ENCODE measurements at places on chromosomes 4 and X.

GRCh38 chr4:184460499-184461285 is 13.7 kb downstream of the IRF2 start:
- DNase-seq: no peak

DNA sequence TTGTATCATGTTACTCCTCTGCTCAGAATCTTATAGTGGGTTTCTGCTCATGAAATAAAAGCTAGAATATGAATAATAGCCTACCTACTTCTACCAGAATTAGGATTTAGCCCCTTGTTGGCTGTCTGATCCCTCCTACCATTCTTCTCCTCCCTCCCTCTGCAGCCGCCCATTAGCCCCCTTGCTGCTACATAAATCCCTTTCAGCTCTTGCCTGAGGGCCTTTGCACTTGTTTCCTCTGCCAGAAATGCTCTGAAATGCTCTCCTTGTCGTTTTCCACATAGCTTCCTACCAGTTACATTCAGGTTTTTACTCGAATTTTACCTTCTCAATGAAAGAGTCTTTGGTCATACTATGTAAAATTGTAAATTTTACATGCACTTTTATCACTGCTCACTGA is 159.2 kb downstream of the ADGRL3 start:
- DNase-seq: no peak

DNA sequence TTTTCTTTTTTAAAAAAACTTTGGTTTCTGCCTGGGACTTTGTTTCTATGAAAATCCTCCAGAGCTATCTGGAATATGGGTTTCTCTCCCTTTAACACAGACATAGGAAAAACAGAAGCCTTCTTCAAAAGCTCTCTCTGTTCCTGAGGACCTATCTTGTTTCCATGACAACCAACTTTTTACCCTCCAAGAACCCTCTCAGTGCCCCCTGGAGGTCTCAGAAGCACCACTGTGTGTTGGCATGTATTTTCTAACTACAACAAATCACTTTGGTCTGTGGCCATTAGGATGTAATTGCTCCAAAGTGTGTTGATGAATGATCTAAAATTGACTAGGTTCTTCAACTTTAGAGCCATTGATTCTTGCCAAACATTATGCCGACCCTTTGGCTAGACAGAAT is 1331.6 kb downstream of the ADGRL3 start:
- DNase-seq: no peak

DNA sequence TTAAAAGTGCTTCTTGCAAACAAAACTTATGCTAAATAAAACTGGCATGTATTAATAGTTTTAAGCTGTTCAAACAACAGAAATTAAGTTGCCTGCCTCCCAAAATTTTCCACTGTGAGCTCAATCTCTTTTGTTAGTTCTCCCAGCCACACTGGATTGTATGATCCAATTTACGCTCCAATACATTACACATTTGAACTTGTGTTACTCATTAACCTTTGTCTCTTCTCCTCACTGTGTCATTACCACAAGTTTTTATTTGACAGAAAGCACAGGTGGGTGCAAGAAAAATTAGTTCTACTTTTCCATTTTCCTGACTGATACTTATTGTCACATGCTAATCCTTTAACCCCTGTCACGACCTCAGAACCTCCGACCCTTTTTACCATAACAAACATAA is 55.5 kb downstream of the SHISA3 start:
- no peak for DNase-seq

DNA sequence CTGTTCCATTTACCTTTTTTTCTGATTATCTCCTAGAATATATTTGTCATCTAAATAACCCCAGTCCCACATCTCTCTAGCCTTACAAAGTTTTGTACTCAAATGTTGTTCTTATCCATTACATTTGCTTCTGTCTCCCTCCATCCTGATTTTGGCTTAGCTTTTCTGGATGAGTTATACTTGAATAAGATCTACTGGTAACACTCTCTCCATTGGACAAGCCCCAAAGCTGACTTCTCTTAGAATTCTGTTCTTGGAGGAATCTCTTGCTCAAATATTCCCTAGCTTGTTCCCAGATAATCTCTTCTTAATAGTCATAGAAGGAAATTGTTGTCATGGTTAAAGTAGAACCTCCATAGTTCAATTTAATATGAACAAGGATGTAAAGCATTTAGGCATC is 115.5 kb upstream of the HS3ST1 start:
- DNase-seq: no peak

- no peak for DNase-seq
Observed at GRCh38 chr4:7462509-7462971, 27.8 kb upstream of the PSAPL1 start.

DNA sequence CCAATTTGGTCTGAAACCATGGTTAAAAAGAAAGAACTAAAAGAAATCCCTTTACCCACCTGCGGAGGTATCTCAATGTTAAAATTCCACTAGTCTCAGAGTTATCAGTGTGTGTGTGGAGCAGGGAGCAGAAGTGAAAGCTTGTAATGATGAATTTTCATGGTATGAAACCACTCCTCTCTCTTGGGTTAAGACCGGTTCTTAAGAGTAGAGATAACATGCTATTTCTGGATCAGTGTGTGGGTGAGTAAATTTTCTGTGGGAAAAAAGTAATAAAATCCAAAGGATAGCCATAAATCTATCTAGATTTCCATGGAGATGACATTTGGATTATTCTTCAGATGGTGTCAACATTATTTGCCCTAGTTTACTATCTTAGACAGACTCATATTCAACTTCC is 3.2 kb downstream of the FGF13 start:
- DNase-seq: no peak

DNA sequence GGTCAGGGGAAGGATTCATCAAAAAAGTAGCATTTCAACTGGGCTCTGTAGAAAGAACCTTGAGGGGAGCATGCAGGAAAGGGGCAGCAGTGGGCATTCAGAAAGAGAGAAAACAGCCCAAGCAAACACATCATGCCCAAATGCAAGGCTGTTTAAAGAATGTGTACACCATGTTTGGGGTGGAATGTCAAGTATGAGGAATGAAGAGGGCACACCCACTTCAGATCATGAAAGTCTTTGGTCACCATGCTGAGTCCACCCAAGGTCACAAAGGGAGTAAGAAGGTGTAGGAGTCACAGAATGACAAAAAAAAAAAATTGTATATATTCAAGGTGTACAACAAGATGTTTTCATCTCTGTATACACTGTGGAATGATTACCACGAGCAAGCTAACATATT is 9.4 kb downstream of the S100G start:
- DNase-seq: no peak

DNA sequence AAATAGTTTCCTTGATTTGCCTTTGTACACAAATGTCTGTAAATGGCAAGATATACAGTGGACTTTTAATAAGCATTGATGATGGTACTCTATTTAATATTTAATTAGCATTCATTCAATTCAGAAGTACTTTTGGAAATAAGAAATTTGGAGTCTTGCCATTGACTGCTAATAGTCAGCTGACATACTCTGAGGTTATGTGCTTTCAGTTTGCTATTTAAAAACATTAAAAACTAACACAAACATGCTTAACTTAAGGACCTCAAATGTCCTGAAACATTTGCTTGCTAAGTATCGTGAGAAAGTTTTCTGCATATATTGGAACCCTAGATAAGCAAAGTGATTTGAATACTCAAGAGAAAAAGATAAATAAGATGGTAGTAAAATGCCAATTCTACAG is 64.6 kb downstream of the REELD1 start:
- no peak for DNase-seq

DNA sequence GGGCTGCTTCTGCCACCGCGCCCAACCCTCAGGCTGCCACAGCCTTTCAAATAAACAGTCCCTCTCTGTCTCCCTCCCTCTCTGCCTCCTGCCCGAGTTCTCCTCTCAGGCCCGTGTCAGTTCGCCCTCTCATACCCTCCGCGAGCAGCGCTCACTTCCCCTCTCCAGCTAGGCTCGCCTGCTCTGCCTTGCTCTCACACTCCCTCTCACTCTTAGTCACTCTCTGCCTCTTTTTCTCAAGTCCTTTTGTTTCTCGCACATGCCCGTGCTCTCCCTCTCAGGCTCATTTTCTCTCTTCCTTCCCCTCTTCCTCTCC is 3.2 kb downstream of the EFNB1 start:
- DNase-seq: no peak

Data from immature natural killer cell (primary cell).